ENCODE measurements at places on chromosomes 2 and 18. TPM values are rescaled to one million over a fixed set of nuclear protein-coding genes. Genes with fewer than 3 reads are reported as not detected.

The XDH gene
- total RNA-seq, result not detected

The SERPINB11 gene
- not detected for total RNA-seq

The ACOXL gene
- not detected for total RNA-seq

The RMDN2 gene
- total RNA-seq, result 7.9 TPM

The MOB4 gene
- total RNA-seq, result 23.3 TPM

The RDH14 gene
- total RNA-seq, result 20.2 TPM

All from smooth muscle cell of bladder (primary cell).